ENCODE measurements at places on chromosomes 11 and 22.

- DNase-seq = no peak
These were observed 94.6 kb upstream of the OR9G4 start for GRCh38 chr11:56842814-56843794.

GRCh38 chr11:87347441-87347840 lies 309.7 kb downstream of the TMEM135 start:
- no peak for DNase-seq

DNA sequence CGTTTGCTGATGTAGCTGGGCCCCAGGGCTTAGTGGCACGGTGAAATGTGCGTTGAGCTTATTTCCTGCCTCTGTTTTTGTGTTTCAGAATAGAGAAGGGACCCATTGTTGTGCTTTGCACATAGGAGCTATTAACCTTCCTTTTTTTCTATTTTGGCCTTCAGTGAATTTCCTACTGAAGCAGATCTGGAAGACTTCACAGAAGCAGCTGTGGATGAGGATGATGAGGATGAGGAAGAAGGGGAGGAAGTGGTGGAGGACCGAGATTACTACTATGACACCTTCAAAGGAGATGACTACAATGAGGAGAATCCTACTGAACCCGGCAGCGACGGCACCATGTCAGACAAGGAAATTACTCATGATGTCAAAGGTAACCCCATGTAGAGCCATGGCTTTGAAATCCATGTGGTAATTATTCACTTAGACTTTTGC lies 37.4 kb upstream of the ST14 start:
- no peak for DNase-seq

- no peak for DNase-seq
These were observed 1.4 kb upstream of the UVRAG start for GRCh38 chr11:75813622-75814039.

- DNase-seq = no peak
These were observed 381.8 kb downstream of the BUD13 start for GRCh38 chr11:116390963-116391362.

DNA sequence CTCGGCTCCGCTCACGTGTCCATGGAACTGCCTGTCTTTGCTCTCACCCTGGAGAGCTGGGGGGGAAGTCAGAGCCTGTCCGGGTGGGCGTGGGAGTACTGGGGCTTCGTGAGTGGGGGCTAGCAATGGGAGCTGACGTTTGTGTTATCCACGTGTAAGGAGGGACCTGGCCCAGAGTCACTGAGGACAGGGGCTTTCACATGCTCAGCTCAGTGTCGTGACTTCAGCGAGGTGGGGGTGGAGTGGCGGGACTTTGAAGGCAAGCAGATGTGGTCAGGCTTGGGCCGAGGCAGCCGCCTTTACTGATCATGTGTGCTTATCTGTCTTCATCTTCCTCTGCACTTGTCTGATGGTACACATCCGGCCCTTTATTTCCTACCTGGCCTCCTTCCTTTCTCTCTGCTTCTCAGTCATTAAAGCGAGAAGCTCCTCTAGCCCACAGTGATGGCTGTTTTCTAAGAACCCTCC lies 113.1 kb upstream of the NNMT start:
- no peak for DNase-seq

DNA sequence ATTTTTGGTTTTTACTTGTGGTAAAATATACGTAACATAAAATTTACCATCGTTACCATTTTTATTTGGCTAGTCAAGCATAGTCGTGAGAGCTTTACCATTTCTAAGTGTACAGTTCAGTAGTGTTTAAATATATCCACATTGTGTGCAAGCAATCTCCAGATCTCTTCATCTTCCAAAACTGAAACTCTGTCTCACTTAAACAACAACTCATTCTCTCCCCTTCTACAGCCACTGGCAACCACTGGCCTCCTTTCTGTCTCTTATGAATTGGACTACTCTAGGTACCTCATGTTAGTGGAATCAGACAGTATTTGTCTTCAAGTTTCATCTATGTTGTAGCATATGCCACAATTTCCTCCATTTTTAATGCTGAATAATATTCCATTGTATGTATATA lies 37.4 kb downstream of the SMC1B start:
- no peak for DNase-seq

- no peak for DNase-seq
These were observed 10.9 kb downstream of the FADS3 start for GRCh38 chr11:61880454-61880853.

DNA sequence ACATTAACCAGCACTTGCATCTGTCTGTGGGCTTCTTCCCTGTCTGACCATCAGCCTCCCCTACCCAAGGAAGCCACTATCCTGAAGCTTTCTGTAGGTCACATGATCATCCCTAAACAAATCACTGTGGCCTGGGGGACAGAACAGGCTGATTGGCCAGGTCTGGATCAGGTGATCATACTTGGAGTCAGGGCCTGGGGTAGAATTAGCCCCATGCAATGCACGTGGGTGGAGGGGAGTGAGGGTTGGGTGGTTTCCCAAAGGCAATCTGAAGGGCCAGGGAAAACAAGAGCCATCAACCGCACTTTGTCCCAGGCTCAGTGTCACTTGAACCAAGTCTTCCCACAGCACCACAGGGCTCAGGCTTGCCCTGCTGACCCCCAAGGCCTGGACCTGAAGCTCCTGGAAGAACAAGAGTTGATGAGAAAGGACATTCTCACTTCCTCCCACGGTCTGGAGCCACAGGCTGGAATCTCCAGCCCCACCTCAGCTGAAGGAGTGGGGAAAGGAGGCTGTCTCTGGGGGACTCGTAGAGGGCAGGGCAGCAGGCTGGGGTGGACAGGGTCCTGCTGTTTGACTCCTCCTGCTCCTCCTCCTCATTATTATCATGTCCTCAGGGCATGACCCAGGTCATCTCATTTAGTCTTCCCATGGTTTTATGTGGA lies 31.5 kb upstream of the TSPAN18 start:
- no peak for DNase-seq

- no peak for DNase-seq
These were observed 106.6 kb downstream of the DYNC2H1 start for GRCh38 chr11:103215812-103216211.

GRCh38 chr22:43230971-43231723 lies 44.2 kb upstream of the TTLL12 start:
- DNase-seq = peak; percentile 31

GRCh38 chr22:48065892-48066291 lies 1303.4 kb downstream of the TBC1D22A start:
- DNase-seq = no peak

DNA sequence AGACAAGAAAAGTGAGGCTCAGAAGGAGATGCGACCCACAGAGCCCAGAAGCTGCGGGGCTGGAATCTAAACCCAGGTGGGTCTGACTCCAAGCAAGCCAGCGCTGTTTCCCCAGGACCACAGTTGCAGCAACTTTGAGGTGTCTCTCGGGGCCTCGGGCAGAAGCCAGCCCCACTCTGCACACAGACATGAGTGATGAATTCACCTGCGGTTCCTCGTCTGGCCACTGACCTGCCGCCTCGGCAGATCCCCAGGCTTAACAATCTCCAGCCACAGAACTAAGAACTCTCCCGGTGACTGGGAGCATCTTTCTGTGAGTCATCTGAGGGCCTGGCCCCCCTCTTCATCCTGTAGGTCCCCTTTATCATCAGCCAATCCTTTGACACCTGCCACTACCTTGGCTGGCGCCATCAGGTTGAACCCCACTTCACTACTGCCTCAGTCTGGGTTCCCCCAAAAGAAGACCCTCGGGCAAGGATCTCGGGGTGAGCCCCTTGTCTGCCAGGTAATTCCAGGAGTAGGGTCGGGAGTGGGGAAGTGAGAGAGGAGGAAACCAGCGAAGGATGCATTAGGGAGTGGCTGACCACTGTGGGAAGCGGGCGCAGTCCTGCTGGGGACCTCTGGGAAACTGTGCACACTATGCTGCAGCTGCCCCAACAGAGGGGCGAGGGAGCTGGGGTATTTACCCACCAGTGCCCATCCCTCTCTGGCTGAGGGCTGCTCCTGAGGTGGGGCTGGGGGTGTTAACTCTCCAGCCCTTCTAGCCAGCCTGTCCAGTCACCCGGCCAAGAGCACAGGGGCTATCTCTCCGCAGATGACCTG lies 33.0 kb upstream of the MN1 start:
- DNase-seq = no peak

DNA sequence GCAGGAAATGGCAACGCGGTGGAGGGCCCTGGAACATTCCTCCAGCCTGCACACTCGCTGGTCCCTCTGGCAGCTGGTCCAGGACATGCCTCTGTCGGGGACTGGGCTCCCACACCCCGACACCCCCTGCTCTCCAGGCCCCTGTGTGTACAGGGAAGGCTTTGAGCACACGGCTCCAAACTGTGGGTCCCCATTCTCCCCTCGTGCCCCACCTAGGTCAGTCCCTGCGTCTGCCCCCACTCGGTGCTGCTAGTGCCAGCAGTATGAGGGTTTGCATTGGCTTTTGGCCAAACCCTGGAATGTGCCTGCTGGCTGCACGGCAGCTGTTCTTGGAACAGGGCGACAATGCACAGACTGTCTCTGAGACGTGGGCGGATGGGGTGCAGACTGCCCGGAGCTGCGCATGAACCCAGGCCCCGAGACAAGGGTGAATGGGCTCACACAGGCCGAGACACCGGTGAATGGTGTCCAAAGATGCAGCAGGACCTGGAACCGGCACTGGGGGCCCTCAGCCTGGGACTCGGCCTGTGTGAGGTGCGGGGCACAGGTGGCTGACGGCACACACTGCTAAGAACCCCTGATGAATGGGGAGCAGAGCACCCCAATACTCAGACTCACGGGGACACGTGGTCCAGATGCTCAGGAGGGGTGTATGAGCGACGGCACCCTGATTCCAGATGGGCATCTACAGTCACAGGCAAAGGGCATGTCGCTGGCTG lies 7.5 kb upstream of the SYT8 start:
- no peak for DNase-seq

DNA sequence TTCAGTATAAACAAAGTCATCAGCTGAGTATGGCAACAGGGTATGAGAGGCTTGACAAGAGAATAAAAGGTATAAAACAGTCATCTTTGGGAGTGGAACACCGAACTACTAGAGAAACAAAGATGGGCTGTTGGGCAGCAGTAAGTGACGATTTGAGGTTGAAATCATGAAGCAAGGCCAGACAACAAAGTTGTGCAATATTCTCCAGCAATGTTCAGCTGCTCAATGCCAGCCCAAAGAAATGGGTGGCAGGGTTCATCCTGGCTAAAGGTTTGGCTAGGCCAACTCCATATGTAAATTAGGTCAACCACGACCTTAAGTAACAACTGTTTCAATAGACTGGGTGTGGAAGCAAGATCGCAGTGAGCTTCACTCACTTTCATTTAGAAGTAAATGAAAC lies 6.2 kb downstream of the APIP start:
- no peak for DNase-seq

DNA sequence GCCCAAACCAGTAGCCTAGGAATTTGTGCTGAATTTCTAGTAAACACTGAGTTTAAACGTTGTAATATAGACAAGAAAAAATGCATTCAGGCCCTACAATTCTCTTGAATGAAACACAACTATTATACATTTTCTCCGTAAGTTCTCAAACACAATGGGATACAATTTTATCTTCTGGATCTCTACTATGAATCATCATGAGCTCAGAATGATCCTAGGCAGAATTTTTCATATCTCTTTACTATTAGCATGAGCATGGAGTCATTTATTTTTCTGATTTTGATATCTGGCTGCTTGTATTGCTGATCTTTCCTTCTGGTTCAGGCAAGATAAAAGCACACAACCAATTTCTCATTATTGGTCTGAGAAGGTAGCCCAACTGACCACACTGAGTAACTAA lies 1123.4 kb upstream of the RAG2 start:
- DNase-seq = no peak

DNA sequence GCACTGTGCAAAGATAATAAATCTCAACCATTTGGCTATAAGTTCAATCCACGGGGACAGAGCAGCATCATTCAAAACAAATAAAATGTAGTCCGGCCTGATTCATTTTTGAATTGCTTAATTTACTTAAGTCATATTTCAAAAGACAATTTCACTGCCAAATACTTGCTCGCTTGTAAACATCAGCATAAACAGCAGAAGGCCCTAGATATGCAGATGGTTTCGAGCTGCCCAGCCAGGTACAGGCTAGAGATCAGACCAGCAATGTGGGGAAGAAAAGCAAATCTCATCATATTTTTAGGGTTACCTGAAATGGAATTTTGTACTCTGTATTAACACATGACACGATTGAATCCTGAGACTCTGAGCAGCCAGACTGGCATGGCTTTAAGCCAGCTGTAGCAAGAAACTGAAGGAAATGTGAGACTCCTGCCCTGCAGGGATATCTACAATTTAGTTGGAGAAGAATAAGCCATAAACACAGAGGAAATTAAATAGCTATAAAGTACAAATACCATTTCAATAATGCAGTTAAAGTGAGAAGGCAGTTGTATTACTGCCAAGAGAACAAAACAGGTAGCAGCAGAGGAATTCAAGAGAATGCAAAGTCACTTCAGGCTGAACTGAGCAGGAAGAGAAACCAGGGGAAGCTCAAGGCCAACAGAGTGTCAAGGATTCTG lies 440.3 kb downstream of the ETS1 start:
- no peak for DNase-seq

DNA sequence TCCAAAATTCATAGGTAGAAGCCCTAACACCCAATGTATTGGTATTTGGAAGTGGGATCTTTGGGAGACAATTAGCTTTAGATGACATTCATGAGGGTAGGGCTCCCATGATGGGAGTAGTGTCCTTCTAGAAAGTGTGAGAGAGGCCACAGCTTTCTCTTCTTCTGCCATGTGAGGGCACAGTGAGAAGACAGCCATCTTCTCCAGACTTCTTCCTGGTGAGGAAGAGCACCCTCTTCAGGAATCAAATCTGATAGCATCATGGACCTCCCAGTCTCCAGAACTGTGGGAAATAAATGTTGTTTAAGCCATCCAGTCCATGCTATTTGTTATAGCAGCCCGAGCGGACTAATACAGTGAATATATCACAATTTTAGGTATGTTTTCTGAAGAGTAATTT lies 96.9 kb downstream of the CNTN5 start:
- no peak for DNase-seq

DNA sequence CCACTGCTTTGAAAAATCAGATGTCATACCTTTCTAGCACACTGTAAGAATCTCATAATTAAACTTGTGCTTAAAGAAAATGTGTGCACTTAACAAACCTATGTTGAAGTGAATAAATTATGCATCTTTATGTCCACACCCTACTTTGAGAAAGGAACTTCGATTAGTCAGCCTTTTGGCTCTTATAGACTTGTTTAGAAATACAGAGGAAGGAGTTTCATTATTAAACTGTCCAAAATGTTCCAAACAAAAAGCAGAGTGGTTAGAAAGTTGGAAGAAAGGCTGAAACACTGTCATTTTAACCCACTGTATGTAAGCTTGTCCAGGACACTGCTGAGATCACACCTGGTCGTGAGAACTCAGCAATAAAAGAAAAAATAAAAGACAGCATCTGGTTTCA lies 863.2 kb upstream of the CHORDC1 start:
- no peak for DNase-seq

DNA sequence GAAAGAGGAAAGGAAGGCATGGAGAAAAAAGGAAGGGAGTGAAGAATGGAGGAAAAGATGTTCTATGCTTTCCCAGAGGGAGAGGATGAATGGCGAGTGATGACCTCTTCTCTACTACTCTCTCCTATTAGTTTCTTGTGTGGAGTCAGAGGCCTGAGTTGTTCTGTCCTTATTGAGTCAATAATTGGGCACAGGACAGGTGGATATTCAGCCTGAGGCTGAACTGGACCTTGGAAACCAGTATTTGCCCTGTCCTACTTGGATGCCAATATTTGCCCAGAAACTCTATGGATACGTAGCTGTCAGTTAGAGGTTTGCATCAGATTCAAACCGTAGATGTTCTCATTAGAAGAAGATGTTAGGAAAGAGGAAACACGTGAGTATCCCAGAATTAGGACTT lies 17.6 kb upstream of the SWAP70 start:
- no peak for DNase-seq

Measured in omental fat pad (tissue), 4 donors.